OCI-M1 (cell line): ENCODE measurements at places on chromosomes 4 and X.

- peak; percentile 87 for DNase-seq
Observed at GRCh38 chr4:163201358-163201757, 34.7 kb upstream of the NAF1 start.

DNA sequence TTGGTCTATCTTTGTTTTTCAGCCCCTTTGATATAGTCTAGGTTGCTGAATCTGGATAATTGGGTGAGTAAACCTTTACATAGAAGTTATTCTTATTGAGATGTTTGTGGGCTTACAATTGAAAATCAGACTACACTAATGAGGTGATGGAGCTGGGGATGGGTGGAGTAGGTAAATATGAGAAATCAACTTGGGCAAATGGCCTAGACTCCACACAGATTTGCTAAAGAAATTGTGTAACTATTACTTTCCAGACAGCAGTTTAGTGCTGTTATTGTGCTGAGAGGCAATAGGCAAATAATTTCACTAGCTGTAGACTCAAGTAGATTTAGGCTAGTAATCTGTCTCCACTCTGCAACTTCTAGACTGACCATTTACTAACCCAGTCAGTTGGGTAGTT is 8.2 kb downstream of the DIAPH2 start:
- no peak for DNase-seq

- peak; percentile 64 for DNase-seq
Observed at GRCh38 chr4:120773641-120774040, 148.9 kb downstream of the PRDM5 start.

GRCh38 chr4:105060628-105061027 is 86.0 kb upstream of the TET2 start:
- DNase-seq = peak; percentile 78

- no peak for DNase-seq
Observed at GRCh38 chr4:186260117-186260503, 5.9 kb upstream of the F11 start.

GRCh38 chr4:100391863-100392262 is 126.0 kb downstream of the EMCN start:
- DNase-seq = peak; percentile 57

DNA sequence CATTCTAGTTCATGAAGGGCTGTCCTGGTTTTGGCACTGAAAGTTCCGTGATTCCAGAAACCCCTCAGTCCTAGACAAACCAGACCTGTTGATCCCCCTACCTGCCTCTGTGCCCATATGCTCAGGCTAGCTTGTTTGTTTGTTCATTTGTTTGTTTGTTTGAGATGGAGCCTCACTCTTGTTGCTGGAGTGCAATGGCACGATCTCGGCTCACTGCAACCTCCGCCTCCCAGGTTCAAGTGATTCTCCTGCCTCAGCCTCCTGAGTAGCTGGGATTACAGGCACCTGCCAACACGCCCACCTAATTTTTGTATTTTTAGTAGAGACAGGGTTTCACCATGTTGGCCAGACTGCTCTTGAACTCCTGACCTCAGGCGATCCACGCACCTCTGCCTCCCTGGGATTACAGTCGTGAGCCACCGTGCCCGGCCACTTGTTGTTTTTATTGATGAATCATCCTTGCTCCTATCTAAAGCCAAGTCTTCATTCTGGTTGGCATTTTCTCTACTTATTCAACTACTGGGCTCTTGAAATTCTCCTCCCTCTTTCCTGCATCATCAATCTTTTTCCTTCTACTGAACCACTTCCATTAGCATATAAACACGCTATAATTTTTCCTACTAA is 86.3 kb upstream of the BMP2K start:
- no peak for DNase-seq

- DNase-seq = no peak
Observed at GRCh38 chr4:58063404-58064160, 953.4 kb upstream of the IGFBP7 start.

DNA sequence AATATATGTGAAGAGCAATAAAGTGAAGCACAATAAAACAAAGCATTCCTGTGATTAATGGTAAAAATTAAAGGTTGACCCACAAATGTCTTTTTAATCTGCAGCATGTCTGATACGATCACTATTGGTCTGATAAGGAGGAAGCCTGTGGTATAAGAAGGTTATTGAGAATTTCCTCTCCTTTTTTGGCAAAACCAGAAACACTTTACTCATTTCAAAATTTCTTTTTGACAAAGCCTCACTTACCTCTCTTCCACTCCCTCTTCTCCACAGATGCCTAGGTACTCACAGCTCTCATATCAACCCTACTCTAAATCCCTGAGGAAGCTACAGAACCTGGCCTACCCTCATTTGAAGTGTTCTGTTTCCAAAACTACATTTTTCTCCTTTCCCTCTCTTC is 56.1 kb downstream of the TSPAN5 start:
- DNase-seq = no peak

DNA sequence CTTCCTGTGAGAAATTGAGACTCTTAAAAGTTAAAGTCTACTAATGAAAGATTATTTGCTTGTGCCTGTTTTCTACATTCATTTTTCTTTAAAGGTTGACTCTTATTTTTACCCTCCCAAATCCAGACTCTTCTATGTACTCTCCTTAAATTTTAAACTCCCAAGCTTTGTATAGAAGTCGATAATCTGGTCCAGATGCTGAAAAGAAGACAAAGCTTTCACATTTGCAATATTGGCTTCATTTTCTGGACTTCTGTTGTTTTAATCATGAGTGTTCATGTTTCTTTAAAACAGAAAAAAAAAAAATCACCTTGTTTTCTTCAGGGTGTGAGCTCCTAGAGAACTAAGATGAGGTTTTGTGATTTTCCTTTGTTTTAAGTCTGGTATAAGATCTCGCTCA is 53.2 kb upstream of the TBC1D14 start:
- no peak for DNase-seq
